Right renal pelvis (tissue), 4 donors: ENCODE measurements at places on chromosomes 16 and 17. TPM values are rescaled to one million over a fixed set of nuclear protein-coding genes. Genes with fewer than 3 reads are reported as not detected.

GRCh38 chr16:72124761-72125634 lies 31.4 kb downstream of the DHX38 start:
- DNase-seq: peak; percentile 68

DNA sequence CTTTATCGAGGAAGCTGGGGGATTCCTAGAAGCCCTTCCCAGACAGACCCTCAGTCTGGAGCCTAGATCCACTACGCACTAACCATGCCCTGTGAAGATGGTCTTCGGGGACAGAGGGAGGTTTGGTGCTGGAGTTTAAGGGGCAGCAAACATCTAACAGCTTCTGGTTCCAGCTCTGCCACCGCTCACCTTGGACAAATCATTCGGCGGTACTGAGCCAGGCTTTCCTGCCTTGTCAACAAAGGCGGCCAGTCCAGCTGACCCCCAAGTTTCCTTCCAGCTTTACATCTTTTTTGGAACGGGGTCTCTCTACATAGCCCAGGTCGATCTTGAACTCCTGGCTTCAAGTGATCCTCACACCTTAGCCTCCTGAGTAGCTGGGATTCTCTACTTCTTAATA lies 369 bp upstream of the GJD3 start:
- no peak for DNase-seq

- no peak for DNase-seq
Observed at GRCh38 chr17:40914075-40914855, 23.2 kb downstream of the KRT23 start.

GRCh38 chr16:87728026-87728425 lies 37.8 kb downstream of the KLHDC4 start:
- no peak for DNase-seq

DNA sequence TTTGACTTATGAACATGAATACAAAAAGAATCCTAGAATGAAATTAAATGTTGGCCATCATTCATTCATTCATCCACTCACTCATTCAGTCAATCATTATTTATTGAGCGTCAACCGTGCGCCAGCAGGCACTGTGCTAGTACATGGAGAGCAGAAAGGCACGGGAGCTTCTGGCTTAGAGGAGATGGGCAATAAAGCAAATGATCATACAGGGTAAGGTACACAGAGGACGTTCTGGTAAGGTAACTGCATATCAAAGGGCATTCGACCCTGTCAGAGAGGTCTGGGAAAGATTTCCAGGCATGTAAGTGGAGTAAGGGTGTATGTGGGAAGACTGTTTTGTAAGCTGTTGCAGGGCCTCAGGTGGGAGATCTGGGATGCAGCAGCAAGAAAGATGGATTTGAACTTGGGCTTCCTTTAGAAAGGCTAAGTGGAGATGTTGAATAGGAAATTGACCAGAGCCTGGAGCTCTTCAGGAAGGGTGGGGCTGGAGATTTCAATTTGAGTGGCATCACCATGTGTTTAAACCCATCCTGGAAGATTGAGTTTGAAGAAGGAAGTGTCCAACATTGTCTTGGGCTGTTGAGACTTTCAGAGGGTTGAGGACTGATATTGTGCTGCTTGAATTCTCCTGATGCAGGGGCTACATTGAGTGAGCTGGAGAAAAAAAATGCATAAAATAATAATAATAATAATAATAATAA lies 2.8 kb upstream of the MSI2 start:
- no peak for DNase-seq

CACNB1 gene
- 9.4 TPM for polyA plus RNA-seq

ARHGDIG gene
- polyA plus RNA-seq: 5.6 TPM
